ENCODE measurements at places on chromosomes 2 and 18. TPM values are rescaled to one million over a fixed set of nuclear protein-coding genes. Genes with fewer than 3 reads are reported as not detected.

The SLC8A1 gene
- total RNA-seq = 31.2 TPM

The KCNIP3 gene
- 0.13 TPM for total RNA-seq

The PIAS2 gene
- 14.1 TPM for total RNA-seq

The LRRC30 gene
- not detected for total RNA-seq

The SLC14A1 gene
- 443 TPM for total RNA-seq

The BCL2 gene
- total RNA-seq = 1.6 TPM

The SYT4 gene
- not detected for total RNA-seq

The AKAIN1 gene
- not detected for total RNA-seq

The BOK gene
- 4.9 TPM for total RNA-seq

The FOXD4L1 gene
- 0.06 TPM for total RNA-seq

The RIT2 gene
- total RNA-seq = not detected

All from aortic smooth muscle cell (primary cell).